ENCODE measurements at places on chromosomes 1 and 21. TPM values are rescaled to one million over a fixed set of nuclear protein-coding genes. Genes with fewer than 3 reads are reported as not detected.

DNA sequence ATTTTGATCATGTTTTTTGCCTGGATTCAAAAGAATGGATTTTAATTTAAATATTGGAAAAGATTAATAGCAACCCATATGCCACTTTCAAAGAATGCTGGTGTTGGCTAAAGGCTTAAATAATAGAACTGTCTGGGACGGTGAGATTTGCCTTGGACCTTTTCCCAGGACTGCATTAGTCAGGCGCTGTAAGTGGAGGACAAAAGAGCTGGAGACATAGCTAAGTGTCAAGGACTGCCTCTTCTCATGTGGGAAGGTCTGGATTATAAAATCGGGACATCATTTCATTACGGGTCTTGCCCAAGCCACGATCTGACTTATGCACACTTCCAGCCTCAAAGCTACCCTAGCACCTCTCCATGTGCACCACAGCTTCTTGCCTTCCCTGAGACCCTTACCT lies 458.5 kb upstream of the DEPDC1 start:
- H3K36me3 ChIP-seq = no peaks in the 10 kb centered on the region
- no peak for DNase-seq
- no peaks in the 10 kb centered on the region for H3K4me1 ChIP-seq
- H3K4me3 ChIP-seq = no peak overlapping the region
- H3K27ac ChIP-seq = no peak overlapping the region

DNA sequence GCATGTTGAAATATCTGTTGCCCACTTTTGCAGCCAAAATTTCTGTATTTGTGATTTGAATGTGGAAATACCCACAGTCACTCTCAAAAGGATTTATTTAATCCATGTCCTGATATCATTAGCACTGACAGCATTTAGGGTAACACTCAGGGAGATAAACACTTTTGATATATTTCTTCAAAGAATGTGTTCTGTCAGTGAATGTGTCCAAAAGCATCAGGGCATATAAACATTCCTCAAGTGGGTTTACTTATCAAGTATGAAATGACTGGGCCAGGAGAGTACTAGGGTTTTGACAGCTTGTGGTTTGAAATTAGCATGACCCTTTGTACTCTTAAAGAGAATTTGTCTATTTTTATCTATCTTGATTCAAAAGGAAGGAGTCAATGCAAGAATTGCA lies 1302.1 kb upstream of the ADGRL2 start:
- no peak overlapping the region for H3K4me3 ChIP-seq
- DNase-seq = no peak
- no peaks in the 10 kb centered on the region for H3K4me1 ChIP-seq
- H3K27me3 ChIP-seq = no peaks in the 10 kb centered on the region
- no peak overlapping the region for H3K27ac ChIP-seq
- H3K36me3 ChIP-seq = no peaks in the 10 kb centered on the region

DNA sequence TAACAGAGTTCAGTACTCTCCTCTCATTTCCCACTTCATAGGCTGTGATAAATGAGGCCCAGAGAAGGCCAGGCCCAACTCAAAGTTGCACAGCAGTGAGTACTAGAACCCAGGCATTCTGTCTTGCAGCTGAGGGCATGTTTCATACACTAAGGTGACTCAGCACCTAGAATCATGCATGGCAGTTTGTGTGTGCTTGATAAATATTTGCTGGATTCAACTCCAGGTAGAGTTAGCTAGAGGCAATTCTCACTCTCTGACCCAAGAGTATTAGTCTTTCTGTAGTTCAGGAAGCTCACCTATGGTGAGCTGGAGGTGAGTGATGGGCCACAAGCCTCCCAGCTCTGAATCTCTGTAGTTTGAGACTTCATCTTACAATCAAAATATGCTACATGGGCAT lies 10.7 kb downstream of the NKAIN1 start:
- H3K4me3 ChIP-seq = no peak overlapping the region
- no peak overlapping the region for H3K27ac ChIP-seq
- DNase-seq = no peak
- no peaks in the 10 kb centered on the region for H3K27me3 ChIP-seq
- H3K4me1 ChIP-seq = no peaks in the 10 kb centered on the region
- H3K36me3 ChIP-seq = no peaks in the 10 kb centered on the region

DNA sequence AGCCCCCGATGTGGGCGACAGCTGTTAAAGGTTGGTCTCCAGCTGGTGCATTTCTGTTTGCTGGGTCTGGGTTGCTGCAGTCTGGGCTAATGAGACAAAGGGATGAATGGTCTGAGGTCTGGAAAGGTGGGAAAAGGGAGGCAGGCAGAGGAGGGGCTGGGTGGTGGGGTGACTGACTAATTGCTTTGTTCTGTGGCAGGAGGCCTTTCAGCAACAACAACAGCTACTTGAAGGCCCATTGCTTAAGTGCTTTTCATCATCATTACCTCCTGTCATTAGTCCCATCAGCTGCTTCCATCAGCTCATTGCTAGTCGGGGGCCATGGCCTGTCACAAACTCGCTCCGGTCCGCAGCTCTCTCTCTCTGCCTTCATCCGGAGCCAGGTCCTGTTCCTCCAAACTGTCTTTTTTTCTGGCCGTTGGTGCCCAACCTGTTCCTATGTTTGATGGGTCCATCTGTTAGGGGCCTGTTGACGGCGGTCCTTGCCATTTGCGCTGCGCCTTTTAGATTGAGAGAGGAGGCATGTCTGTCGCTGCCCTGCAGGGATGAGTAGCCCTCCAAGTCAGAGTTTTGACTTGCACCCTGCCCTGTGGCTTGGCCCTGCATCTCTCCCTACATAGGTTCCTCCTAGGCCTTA lies 105.6 kb upstream of the PLXNA2 start:
- no peaks in the 10 kb centered on the region for H3K27me3 ChIP-seq
- H3K4me3 ChIP-seq = no peak overlapping the region
- DNase-seq = no peak

GRCh38 chr1:237492359-237492758 lies 398.4 kb downstream of the ZP4 start:
- no peak overlapping the region for H3K4me3 ChIP-seq
- no peaks in the 10 kb centered on the region for H3K27me3 ChIP-seq
- no peak overlapping the region for H3K27ac ChIP-seq
- no peak for DNase-seq

Gene GPR161
- 0.17 TPM for total RNA-seq

Gene F13B
- not detected for total RNA-seq

Gene DEDD
- 40.8 TPM for total RNA-seq

Gene CASQ1
- not detected for total RNA-seq

All from B cell (primary cell).